ENCODE measurements at places on chromosomes 2 and 18.

GRCh38 chr2:107553539-107553938 lies 273.2 kb upstream of the RGPD4 start:
- DNase-seq = peak; percentile 25

- no peak for DNase-seq
These were observed 3.5 kb upstream of the PPP1CB start for GRCh38 chr2:28748176-28748575.

- no peak for DNase-seq
These were observed 58.3 kb downstream of the LDLRAD4 start for GRCh38 chr18:13276530-13277520.

GRCh38 chr2:170873035-170873692 lies 55.9 kb upstream of the GORASP2 start:
- DNase-seq = peak; percentile 59

- peak; percentile 73 for DNase-seq
These were observed 323.1 kb downstream of the RBM43 start for GRCh38 chr2:150938527-150938926.

DNA sequence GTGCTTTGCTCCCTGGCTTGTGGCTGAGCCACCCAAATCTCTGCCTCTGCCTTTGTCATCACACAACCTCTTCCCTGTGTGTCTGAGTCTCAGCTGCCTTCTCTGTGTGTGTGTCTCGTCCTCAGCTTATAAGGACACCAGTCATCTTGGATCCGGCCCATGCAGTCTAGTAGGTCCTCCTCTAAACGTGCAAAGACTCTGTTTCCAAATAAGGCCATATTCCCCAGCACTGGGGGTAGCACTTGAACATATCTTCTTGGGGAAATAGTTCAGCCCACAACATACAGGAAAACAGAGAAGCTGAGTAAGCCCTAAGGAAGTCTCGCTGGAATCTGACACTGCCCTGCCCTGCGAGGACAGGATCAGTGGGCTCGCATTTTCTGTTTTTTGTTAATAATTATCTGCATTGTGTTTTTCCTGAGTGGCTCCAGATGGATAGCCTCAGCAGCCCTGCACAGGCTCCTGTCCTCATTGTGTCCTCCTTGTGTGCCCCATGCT lies 42.1 kb downstream of the MTCL1 start:
- peak; percentile 99 for DNase-seq

DNA sequence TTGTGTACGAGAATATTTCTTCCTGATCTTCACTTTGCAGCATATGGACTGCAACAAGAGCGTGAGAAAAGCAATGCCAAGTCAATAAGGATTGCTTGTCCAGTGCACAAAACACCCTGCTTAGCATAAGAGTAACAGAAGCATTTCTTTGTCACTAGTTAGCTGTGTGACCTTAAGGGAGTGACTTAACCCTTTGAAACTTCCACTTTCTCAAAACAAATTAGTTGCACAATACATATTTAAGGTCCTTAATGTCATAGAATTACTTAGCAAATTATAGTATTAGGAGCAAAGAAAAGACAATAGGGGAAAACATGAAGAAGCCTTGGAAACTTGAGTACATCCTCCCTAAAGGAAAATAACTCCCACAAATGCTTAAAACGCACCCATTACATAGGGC lies 230.1 kb downstream of the RNF152 start:
- no peak for DNase-seq

DNA sequence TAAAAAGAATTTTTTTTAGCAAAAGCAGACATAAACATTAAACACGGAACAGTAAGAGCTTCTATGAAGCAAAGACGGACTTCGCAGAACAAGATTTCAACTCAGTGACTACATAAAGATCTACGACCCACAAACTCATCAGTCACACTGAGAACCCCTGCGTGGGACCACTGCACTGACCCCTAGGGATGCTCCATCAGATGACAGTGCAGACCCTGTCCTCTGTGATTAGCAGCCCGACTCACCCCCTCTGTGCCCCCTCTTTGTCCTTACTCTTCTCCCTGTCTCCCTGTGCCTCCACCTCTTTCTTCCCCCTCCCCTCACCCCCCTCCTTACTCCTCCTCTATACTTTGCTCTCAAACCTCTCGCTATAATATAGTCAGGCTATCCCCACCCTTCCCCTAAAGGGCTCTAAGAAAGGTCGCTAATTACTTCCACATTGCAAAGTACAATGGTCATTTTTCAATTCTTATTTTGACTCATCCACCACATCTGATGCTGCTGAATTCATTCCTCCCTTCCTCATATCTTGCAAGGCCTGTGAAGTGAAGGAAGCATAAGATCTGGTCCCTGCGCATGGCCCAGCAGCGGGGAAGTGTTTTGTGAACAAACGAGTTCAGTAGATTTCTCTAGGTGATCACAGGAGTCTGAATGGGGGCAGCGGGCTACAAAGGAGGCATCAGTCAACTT lies 89.3 kb downstream of the CABYR start:
- peak; percentile 48 for DNase-seq

DNA sequence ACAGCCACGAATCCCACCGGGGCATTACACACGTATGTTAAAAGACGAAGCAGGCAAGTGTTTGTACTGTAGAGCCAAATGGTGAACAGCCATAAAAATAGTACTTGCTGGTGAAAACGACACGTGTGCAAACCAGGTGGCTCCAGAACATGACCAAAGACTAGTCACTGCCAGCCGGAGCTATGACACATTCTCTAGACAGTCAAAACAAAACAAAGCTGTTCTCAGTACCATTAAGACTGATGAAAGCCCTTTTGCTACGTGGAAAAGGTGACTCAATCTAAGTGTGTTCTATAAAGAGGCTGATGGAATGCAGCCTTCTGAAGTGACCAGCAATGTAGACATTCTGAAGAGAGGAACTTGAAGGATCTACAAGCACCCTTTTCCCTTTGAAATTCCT lies 367.7 kb upstream of the NETO1 start:
- peak; percentile 87 for DNase-seq

GRCh38 chr2:1649103-1650084 lies 94.9 kb downstream of the PXDN start:
- DNase-seq = no peak

GRCh38 chr18:76373297-76373696 lies 121.7 kb downstream of the ZNF516 start:
- DNase-seq = no peak

DNA sequence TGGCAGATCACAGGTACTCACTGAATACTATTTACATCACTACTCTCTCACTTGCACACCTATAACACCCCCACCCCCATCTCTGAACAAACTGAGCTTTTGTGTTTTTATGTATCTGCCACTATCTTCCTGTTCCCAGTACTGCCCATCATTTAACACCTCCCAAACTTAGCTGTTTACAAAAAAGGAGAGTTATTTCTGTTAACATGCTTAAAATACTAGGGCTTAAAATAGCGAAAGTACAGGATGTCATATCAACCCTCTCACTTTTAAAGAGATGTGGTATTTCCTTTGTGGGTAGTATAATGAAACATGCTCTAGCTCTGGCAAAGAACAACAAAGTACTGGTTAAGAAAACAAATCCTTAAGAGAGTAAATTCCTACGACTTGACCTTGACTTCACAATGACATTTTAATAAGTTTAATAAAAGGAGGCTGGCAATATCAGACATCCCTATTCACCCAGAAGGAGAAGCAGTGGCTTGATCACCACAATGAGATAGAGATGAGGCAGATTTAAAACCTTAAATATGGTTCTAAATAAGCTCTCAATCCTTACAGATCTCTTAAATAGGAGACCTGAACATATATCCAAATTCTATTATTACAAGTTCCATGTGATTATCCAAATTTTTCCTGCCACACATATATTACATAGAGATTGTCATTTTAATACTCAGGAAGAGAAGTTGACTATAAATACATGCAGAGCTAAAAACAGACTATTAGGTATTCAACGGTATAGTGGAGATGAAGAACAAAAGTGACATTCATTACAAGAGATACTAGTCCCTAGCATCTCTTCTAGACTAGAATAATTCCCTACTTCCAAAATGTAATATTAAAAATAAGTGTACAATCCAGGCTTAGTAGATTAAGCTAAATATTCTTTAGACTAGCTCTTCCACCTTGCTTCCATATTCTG lies 36.9 kb downstream of the TRAK2 start:
- peak; percentile 29 for DNase-seq

- no peak for DNase-seq
These were observed 106.5 kb downstream of the CDH19 start for GRCh38 chr18:66497351-66497750.

- DNase-seq = no peak
These were observed 47.8 kb upstream of the SLC4A10 start for GRCh38 chr2:161576421-161576820.

DNA sequence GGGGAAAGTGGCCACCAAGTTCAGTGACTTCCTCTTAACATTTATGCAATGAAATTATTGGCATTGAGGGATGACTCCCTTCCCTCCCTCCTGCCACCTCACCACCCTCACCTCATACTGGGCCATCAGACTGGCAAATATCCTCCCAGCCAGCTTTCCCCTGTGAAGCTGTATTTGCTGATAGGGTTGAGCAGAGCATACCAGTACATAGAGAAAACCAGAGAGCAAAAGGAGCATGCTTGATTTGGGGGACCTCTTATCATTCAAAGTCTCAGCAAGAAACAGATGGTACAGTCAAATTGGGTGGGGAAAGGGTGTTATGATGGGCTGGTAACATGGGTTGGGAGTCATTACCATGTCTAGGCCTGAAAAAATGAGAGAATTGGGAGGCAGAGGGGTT lies 19.1 kb upstream of the B3GNT2 start:
- no peak for DNase-seq

DNA sequence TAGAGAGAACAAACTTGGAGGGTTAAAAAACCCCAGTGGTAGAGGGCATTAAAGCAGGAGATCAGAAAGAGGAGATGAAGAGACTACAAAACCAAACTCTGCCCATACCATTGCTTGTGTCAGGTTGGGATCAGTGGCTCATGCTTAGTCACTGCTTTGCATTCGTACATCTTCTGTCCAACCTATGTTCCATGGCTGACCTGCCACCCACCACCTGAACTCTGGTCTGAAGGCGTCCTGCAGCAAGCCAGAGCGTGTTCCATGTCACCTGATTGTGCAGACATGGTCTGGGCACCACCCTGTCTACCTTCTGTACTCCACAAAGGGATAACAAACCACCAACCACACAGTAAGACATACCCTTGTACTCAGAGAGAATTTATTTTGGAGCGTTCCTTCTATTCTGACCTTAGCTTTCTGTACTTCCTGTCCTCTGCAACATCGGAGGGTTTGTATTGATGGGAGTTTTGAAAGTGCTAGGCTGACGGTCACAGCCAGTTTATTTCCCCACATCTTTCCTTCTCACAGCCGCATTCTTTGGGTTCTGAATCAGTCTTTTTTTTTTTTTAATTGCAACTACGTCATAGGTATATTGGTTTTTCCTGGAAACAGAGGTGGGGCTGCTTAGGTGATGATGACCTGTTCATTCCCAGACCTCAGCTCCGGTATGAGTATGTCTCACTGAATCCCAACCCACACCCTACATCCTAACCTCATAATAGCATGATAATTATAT lies 88.3 kb downstream of the SOWAHC start:
- peak; percentile 61 for DNase-seq

- no peak for DNase-seq
These were observed 205.7 kb downstream of the ALK start for GRCh38 chr2:29715655-29716054.

DNA sequence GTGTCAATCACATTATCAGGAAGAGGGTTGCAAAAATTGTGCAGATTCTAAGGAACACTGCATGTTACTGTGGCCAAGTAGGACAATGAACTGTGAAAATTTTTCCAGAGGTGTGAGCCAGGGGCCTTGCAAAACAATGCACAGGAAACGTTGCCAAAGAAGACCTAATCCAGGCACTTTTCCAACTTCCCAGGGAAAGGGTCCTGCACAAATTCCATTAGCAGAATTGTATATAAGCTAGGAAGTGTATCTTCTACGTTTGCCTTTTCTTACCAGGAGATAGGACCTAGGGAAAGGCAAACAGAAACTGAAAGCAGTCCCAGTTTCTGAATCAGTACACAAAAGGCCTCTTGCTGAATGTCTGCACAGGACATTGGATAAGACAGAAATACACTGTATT lies 1888.3 kb upstream of the CELF4 start:
- DNase-seq = peak; percentile 36

DNA sequence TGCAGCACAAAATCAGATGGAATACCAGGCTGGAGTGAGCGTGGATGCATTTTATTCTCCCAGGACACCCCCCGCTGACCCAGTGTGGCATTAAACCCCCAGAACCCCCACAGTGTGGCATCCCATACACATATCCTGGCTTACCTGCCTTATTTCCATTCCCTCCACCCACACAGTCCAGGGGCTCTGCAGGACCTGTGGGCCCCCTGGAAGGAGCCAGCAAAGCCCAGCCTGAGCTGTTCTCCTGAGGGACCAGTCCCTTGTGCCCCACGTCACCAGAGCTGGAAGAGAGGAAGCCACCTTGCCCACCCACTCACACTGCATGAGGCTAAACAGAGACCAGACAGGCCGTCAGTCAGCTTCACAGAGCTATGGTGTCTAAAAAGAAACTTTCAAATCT lies 20.1 kb downstream of the ST8SIA5 start:
- no peak for DNase-seq

DNA sequence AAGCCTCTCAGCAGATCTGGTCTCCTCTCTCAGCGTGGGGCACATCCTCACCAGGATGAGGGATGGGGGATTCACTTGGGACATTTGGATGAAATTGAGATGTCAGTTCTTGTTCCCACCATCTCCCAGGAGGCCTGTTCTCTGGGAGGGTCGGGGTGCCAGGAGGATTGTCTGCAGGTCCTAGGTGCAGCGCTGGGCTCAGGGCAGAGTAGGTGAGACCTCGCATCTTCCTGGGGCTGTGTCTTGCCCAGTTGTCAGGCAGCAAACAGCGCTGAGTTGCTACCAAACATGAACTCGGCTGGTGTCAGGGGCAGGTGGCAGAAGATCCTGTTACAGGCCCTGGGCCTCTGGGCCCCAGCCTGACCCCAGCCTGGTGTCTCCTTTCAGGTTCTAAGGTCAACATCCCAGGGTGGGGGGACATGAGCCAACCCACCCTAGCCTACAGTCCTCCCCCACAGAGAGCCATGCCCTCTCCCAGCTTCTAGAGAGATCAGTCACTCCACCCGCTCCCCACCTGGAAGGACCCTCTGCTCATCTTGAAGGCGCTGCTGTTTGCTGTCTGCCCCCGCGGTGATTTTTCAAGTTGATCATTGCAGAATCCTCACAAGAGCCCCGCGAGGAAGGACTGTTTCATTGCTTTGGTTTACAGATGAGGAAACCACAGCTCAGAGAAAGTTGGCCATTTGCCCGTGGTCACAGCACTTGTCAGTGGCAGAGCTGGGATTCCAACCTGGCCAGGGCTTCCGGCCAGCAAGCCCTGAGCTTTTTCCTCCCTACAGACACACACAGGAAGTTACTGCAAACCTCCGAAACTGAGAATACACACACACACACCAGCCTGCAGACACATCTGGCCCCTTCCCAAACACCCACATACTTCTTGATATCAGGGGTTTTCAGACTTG lies 83.9 kb downstream of the STPG4 start:
- DNase-seq = peak; percentile 90
